ENCODE measurements at places on chromosomes 4 and X. TPM values are rescaled to one million over a fixed set of nuclear protein-coding genes. Genes with fewer than 3 reads are reported as not detected.

Gene FAM241A
- total RNA-seq = 0.74 TPM

Gene IL2
- total RNA-seq = 4.7 TPM

Gene RAB9B
- total RNA-seq = 0.11 TPM

Gene CXXC4
- not detected for total RNA-seq

Gene ARX
- total RNA-seq = not detected

Gene FAT1
- total RNA-seq = 0.03 TPM

Gene ATP10D
- 1.7 TPM for total RNA-seq

- DNase-seq = no peak
These were observed 33.7 kb downstream of the AMMECR1 start for GRCh38 chrX:110284159-110284558.

DNA sequence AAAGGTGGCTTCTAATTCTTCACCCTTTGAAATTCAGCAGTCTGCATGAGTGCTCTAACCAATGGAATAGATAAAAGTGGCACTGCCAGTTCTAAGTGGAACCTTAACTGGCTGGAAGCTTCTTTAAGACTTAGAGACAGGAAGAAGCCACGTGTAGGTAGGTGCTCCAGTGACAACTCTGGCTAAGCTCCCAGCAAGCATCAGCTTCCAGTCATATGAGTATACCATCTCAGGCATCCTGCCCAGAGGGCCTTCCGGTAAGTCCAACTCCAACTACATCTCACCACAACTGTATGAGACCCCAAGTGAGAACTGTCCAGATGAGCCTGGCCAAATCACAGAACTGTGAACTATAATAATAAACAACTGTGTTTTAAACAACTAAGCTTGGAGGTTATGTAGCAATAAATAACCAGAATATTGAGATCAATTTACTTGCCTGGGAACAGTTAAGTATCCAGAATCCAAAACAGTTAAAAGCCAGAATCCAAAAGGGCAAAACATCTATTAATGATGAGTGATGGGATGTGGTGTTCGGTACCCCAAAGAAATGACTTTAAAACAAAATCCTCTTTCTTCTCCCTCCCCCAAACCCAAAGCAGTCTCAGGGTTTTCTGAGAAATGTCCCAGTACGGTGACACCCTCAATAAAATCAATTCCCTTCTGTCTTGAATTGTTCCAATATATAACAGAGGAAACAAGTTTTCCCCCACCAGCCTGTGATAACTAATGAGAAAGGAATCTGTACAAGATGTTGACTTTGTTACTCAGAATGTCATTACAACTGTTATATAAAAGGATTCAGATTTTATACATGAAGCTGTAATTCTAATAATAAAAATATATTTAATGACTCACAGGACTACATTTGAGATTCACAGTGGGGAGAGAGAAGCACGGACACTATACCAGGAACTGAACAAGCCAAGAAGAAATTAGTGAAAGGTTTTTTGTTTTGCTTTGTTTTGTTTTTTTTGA, 4.2 kb downstream of the TSPAN5 start:
- DNase-seq = no peak

DNA sequence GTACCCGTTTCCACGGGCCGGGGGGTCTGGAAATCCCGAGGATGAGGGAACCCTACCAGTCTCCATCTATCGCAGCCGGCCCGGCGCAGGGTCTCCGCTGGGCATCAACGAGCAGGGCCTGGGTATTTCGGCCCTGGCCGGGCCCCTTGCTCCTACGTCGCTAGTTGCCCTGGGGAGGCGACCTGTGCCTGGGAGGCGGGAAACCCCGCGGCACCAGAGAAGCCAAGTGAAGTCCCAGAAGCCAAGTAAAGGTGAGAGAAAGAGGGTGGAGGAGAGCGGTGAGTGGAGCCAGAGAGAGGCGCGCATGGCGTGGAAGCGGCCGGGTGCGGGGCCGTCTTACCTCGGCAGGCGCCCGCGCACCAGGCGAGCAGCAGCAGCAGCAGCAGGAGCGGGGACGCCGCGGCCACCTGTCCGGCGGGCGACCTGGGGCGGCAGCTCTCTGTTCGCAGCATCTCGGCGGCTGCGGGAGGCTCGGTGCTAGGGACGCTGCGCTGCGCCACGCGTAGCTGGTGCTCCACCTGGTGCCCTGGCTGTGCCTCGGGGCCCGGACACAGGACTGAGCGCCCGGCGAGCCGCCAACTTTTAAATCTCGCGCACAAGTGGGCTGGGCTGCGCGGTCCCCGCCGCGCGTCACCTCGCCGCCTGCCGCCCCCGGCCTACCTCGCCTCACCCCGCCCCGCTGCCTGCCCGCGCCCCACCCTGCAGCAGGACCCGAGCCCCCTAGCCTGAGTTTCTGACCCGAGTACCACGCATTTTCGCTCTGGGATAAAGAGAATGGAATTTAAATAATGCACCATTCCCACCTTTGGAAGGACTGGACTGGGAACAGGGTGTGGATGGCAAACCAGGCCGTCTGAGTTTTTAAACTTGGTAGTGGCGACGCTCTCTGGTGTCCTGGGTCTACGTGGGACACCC, at the start of gene NMU:
Gene NMU, minus strand, starts transcription at position 558 of the 915 bp plus-strand sequence. Its CDS starts 106 bp downstream, at position 452.
- DNase-seq = no peak

- no peak for DNase-seq
These were observed 370.4 kb downstream of the INPP4B start for GRCh38 chr4:142475663-142476062.

- DNase-seq = no peak
These were observed 12.7 kb downstream of the FRAS1 start for GRCh38 chr4:78069859-78070258.

- DNase-seq = no peak
These were observed 376.8 kb downstream of the BCOR start for GRCh38 chrX:39720945-39721344.

DNA sequence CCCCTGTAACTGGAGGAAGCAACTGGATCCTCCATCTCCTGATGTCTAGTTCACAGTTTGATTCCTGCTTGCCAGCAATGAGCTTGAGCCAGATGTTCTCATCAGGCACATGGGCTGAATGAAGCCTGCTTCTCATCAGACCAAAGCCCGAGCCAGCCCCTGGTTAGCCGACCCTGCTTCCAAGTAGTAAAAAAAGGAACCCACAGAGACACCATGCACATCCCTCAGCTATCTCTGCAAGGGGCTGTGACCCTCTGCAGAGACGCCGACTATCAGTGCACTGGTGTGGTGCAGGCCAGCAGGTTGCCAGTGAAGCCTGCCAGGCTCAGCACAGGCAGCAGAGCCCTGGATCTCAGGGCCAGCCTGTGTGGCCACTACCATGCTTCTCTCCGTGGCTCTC, 2.8 kb downstream of the DCTD start:
- no peak for DNase-seq

- DNase-seq = no peak
These were observed 298.5 kb downstream of the KCTD8 start for GRCh38 chr4:44150091-44150576.

DNA sequence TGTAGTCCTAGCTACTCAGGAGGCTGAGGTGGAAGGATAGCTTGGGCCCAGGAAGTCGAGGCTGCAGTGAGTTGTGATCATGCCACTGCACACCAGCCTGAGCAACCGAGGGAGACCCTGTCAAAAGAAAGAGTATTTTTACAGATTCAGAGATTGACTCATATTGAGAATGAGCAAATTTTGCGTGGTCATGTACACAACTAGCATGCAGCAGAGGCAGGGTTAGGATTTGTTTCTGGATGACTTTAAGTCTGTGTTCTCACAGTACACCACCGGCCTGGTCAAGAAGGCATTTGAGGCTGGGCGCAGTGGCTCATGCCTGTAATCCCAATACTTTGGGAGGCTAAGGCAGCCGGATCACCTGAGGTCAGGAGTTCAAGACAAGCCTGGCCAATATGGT, 44.8 kb upstream of the CBR4 start:
- no peak for DNase-seq

DNA sequence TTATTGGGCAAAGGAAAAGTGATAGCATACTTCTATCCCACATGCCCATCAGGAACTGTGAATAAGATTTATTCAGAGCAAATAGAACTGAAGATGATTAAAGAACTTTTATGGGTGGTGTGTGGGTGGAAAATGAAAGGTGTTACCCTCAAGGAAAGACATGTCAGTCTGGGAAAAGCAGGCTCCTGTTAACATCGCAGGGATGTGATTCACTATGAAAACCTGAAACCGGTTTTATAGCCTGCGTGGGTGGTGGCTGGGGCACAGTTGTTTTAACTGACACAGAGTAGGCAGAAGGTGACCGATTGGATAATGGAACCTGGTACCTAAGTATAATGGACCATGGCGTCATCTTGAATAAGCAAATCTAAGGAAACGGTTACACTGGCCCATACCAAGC, 61.3 kb upstream of the CASK start:
- DNase-seq = no peak

GRCh38 chr4:8117278-8117682, 41.3 kb downstream of the ABLIM2 start:
- DNase-seq = no peak

- no peak for DNase-seq
These were observed 43.1 kb upstream of the FGF2 start for GRCh38 chr4:122783301-122784215.

- DNase-seq = no peak
These were observed 38.7 kb downstream of the CPEB2 start for GRCh38 chr4:15040916-15041463.

GRCh38 chrX:139974471-139974870, 9.2 kb upstream of the CXorf66 start:
- DNase-seq = no peak

- DNase-seq = no peak
These were observed 24.5 kb upstream of the ZNF185 start for GRCh38 chrX:152873361-152873760.

DNA sequence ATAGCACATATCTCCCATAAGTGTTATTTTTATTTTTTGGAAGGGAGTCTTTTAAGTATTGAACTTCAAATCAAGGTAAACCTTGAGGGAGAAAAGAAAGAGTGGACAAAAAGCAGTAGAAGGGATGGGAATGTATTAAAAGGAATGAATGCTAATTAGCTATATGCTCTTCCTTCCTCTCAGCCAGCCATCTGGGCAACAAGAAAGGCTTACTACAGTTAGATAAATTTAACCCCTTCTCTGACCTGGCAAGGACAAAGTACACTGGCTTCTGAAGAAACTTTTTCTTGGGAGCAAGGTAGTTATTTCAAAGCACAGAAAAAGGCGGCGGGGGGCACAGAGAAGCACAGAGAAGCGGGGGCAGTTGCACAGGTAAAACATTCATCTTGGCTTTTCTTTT, 54.6 kb downstream of the GAB1 start:
- DNase-seq = no peak

- DNase-seq = peak; percentile 86
These were observed 186.6 kb upstream of the LEF1 start for GRCh38 chr4:108355186-108355901.

- DNase-seq = no peak
These were observed 383.4 kb upstream of the FGF13 start for GRCh38 chrX:139094671-139095592.

GRCh38 chr4:157806184-157806583, 366.6 kb downstream of the GASK1B start:
- DNase-seq = no peak

DNA sequence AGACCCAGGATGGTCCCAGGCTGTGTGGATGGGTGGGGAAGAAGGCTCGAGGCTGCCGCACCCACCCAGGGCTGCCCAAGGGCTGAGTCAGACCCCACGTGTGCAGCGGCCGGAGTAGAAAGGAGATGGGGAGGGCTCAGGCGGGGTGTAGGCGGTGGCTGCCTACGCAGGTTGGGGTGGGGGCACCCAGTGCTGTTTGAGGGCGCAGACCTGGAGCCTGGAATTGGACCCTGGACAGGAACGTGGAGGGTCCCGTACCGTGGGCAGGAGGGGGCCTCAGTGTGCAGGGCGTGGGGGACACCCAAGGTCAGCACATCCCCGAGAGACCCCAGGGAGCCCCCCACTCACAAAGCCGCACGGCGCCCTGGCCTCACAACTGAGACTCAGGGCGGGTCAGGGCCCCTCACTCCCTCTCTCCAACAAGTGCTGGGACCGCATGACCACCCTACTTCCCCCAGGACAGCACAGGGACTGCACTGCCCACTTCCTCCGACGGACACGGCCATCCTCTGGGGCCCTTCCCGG, 79.9 kb downstream of the FAM53A start:
- DNase-seq = no peak

DNA sequence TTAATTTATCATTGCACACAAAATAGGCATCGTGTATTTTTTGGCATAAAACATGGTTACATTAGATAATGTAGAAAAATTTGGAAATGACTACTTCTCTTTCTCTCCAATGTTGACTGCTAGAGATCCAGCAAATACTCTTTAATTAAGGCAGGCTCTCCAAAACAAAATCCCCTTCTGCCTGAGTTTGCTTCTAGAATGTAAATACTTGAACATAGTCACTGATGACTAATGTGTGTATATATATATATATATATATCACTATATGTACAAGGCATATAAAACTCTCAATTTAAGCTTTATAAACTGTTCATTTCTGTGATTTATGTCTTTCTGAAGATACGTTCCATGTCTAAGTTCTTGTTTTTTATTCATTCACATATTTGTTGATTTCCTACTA, 67.2 kb upstream of the CAMK2D start:
- no peak for DNase-seq

DNA sequence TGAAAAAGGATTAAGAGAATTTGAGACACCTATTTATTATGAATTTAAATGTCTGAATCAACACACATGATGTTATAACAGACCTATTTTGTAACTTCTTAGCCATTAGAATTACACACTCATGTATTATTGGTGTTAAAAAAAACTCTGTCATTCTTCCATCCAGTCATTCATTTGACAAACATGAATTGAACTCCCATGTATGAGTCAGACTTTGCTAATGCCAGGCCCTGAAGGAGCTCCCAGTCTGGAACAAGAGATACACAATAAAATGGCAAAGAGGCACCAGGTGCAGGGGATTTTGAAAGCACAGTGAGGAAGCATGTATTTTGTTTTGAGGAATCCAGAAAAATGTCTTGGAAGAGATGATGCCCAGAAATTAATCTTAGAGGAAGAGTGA, 87.7 kb upstream of the EFHC2 start:
- no peak for DNase-seq

- no peak for DNase-seq
These were observed 5.0 kb upstream of the RP2 start for GRCh38 chrX:46831765-46832327.

Measured in CD4-positive, alpha-beta T cell (primary cell).